ENCODE measurements at places on chromosomes 13 and 19.

GRCh38 chr13:57878291-57878690 lies 246.7 kb downstream of the PCDH17 start:
- no peak for DNase-seq

- DNase-seq: no peak
These were observed 5.7 kb upstream of the LYPD3 start for GRCh38 chr19:43471091-43471490.

DNA sequence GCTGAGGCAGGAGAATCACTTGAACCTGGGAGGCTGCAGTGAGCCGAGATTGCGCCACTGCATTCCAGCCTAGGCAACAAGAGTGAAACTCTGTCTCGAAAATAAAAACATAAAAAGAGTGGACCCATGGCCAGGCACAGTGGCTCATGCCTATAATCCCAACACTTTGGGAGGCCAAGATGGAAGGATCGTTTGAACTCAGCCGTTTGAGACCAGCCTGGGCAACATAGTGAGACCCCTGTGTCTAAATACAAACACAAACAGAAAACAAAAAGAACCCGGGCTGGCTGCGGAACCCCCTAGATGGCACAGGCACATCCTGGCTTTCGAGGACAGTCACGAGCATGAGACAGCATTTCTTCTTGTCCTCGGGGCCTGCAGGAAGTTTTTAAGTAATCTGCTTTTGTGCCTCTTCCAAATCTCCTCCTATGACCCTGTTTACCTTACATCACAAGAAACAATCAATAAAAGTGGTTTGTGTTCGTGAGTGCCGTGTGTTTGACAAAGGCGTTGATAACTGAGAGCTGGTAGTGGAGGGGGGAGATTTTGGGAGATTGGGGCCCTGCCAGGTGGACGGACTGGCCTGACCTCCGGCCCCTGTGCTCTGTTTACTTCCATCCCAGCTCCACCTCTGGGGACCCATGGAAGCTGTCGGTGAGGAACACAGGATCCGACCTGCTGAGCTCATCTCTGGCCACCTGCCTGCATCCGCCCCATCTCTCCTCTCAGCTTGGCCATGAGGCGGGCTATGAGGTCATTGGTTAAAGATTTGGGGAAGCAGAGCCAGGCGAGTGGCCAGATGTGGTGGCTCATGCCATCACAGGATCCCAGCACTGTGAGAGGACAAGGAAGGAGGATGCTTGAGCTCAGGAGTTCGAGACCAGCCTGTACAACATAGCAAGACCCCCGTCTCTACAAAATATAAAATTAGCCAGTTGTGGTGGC lies 5.9 kb upstream of the GDF15 start:
- no peak for DNase-seq

- DNase-seq: peak; percentile 35
These were observed 359.3 kb downstream of the TDRD3 start for GRCh38 chr13:60756306-60756705.

DNA sequence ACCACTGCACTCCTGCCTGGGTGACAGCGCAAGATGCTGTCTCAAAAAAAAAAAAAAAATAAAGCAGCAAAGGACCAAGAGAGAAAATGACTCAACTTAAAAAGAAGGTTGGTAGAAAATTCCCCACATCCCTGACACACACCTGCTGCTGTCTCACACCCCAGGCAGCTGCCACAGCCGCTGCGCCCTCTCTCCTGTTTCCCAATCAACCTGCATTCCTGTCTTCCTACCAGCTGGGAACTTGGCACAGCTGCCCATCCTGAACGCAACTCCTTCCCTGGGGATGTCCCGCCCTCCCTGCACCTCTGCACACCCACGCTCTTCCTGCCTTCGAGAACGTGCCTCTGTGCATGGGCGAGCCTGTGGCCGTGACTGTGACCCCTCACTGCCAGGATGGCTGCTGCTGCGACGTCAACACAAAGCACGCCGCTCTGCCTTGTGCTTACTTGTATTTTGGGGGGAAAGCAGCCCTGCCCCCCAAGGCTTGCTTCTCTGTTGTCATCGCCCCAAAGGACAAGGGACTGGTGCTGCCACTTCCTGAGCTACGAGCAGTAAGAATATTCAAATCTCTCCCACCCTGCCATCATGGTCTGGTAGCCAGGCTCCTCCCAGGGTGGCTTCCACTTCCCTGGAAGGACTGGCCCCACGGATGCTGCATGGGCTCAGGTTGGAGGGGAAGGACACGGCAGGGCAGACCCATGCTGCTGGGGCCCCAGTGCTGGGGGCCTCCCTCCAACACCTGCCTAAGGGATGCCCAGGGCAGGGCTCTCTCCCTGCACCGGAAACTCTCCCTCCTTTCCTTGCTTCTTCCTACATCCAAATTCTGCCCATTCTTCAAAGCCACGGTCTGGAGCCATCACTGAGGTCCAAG lies 20.7 kb downstream of the SH3GL1 start:
- no peak for DNase-seq

DNA sequence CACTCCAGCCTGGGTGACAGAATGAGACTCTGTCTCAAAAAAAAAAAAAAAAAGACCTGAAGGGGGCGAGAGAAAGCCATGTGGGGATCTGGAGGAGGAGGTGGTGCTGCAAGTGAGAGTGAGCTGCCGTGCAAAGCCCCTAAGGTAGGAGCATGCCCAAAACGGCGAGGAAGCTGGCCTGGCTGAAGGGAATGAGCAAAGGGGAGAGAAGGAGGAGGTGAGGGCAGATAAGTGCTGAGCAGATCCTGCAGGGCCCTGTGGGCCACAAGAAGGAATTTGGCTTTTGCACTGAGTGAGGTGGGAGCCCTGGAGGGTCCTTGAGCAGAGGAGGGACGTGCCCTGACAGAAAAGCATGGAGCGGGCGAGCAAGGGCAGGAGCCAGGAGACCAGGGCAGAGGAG lies 19.4 kb upstream of the ADGRE5 start:
- DNase-seq: peak; percentile 52

DNA sequence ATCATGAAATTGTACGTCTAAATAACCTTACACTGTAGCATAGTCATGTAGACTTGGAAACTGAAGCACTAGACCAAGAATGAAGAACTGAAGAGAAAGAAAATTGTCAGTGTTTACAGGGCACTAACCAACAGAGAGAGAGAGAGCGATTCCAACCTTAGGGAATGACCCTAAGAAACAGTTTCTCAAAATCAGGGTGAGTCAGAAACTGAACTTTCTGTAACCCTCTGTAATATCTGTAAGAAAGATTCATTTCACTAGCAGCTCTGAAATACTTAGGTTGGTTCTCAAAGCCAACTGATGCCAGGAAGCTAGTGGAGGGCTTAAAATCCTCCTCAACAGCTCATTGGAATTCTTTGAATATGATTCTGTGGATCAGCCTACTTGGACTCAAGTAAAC lies 936.9 kb downstream of the EFNB2 start:
- DNase-seq: no peak

DNA sequence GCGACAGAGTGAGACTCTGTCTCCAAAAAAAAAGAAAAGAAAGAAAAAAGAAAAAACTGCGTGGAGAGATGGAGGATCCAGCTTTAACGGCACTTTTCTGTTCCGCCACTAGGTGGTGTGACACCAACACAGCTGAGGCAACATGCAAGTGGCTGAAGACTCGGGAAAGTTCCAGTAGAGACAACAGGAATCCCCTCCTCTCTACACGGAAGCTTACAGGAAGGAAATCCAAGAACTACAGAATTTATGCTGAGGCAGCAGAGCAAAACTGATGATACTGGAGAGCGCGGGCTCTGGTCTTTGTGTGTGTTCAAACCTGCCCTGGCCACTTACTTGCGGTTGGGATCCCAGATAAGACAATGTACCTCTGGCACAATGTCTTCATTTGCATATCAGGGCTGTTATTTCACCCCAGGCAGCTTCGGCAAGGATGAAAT lies 9.9 kb downstream of the RANBP3 start:
- peak; percentile 79 for DNase-seq

- DNase-seq: no peak
These were observed 5.8 kb downstream of the CHST8 start for GRCh38 chr19:33627526-33627925.

DNA sequence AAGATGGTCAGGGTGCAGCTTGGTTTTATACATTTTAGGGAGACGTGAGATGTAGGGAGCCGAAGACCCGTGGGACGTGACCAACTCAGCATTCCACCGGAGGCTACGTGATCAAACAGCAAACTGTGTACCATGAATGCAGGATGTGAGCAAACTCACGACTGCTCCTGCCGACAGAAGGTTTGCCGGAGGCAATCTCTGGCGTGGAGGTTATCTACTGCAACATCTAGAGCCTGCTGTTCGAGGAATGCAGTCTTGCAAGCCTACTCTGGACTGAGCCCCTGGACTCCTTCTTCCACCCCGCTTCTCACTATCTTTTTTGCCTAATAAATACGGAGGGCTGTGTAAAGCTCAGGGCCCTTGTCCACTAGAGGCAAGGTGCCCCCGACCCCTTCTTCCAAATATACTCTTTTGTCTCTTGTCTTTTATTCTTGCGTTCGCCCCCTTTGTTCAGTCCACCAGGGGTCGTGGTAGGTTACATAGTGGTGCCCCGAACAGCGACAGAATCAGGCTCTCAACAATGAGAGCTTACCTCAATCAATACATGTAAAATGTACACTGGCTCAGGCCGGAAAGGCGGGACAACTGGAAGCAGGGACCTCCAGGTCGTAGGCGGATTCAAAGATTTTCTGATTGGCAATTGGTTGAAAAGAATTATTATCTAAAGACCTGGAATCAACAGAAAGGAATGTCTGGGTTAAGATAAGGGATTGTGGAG lies 8.9 kb upstream of the OR1I1 start:
- DNase-seq: peak; percentile 7

DNA sequence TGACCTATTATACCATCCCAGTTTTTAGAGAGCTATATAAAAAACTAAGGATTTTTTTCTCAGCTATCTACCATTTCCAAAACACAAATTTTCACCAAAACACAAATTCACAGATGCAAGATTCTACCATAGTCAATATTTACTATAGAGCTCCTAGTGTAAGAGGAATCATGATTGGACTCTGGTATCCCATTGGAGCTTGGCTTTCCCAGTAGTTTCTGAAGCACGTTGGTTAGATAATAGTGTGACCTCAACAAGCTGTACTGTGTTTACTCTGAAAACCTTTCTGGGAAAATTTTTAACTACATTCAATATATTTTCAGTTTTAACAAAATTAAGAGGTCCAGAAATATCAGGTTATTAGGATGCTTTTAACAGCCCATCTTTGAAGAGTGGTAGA lies 660.6 kb upstream of the SLC10A2 start:
- DNase-seq: no peak

DNA sequence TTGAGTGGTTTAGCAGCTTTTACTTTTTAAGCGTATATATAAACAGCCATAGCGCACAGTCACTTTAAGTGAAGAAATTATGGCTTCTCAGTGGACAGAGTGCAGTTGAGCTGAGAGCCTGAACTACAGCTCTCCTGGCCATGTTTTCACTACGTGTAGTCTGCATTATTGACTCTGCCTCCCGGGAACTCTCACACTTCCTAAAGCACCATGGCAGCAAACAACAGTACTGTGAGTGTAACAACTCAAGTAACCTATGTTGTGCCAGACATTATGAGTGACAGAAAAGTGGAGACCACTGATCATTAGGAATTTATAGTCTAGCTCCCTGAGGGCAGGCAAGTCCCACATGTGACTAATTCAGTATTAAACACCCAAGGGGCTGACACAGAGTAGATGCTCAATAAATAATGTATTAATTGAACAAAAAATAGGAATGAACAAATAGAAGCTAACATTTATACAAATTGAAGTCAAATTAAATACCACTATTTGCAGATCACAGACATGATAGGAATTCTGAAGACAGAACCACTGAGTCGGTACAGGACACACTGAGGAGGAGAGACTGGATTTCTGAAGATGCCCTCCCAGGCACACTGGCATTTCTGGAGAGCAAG lies 19.7 kb downstream of the EFNB2 start:
- DNase-seq: no peak

GRCh38 chr13:86559901-86560300 lies 760.7 kb upstream of the SLITRK6 start:
- no peak for DNase-seq

DNA sequence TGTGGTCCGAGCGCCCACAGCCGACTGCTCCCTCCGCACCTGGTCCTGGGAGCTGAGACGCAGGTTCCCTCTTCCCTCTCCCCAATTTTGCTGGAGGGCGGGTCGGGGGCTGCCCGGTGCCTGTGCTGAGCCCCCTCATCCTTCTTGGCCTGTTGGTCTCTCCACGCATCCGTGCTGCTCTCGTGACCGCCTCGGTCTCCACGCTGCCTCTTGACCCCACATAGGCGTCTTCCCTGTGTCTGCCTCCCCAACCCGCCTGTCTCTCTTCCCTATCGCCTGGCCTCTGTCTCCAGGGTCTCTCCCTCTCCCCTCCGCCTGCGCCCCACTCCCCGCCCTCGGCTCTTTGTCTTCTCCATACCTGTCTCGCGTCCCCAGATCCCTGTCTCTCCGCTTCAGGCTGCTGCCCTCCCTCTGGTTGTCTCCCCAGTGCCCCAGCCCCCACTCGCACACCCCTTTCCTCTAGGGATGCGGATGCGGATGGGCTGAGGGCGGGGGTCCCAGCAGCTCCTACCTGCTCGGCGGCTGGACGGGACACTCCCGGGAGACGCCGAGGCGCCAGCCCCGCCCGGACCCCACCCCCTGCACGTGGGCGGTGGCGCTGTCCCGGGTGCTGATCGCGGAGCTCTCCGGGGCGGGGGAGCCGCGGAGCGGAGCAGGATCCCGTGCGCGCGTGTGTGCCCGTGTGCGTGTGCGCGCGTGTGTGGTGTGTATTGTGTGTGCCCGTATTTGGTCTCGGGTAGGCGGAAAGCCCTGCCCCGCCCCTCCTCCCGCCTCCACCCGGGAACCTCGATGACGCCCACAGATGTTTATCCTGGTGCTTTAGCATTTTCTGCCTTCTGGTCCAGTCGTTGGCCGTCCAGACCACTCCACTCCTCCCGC lies at the start of gene SYT5:
SYT5 (minus strand) TSS at position 684 of the 879 bp plus-strand sequence. CDS start 1,248 bp downstream, outside the sequence.
- peak; percentile 82 for DNase-seq

GRCh38 chr19:56642711-56643459 lies at the start of gene SMIM17:
SMIM17 (plus strand) TSS chr19:56643159; CDS start chr19:56645668, 2,509 bp downstream.
- no peak for DNase-seq

DNA sequence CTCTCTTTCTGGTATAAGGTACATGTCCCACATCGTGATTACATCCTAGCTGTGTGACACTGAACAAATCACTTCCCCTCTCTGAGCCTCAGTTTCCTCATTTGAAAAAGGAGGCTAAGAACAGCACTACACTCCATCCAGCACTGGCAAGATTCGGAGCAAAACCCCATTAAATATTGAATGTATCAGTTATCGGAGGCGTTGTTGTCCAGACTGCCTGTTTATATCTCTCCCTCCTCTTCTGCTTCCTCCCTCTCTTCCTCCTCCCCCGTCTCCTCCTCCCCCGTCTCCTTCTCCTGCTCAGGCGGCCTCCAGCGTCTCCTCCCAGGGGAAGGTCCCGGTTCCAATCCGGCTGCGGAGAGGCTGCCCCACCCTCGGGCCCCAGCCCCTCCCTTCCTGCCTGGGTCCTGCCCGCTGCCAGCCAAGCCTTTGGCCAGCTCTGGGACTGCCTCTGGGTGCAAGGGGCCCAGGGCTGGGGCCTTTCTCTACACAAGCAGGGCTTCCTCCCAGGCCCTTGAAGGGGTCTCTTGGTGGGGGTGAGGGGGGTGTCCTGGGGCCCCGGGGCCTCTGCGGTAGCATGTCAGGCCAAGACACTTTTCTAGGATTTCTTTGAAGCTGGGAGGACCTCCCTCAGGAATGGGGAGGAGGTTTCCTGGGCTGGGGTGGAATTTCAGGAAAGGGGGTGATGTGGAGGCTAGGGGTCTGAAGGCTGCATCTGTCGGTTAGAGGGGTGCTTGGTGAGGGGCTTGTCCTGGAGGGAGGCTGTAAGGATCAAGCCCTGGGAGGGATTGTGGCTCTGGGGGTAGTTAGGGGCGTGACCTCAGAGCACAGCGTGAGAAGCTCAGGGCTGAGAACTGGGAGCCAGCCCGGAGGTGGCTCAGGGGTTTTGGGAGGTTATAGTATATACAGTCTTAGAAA lies 1.9 kb downstream of the RRAS start:
- DNase-seq: peak; percentile 69

- peak; percentile 88 for DNase-seq
These were observed at the start of gene STRN4 for GRCh38 chr19:46746281-46747057. STRN4 (minus strand) TSS chr19:46746450; CDS start chr19:46746430, 20 bp downstream.

Measured in neural progenitor cell (in vitro differentiated cells).